Immature natural killer cell (primary cell): ENCODE measurements at places on chromosomes 7 and 10. TPM values are rescaled to one million over a fixed set of nuclear protein-coding genes. Genes with fewer than 3 reads are reported as not detected.
A peak's percentile ranks its signal among the peaks of the same experiment; 100 is the strongest.

DNA sequence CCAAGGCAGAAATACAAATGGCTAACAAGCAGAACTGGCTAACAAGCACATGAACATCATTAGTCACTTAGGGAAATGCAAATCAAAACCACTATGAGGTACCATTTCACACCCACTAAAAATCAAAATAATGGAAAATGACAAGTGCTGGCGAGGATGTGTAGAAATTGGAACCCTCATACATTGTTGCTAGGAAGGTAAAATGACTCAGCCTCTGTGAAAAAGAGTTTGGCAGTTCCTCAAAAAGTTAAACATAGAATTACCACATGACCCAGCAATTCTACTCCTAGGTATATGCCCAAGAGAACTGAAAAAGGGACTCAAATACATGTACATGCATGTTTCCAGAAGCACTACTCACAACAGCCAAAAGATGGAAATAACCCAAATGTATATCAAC lies 52.8 kb upstream of the ANAPC16 start:
- H3K4me3 ChIP-seq, result no peak overlapping the region
- H3K27me3 ChIP-seq, result no peaks in the 10 kb centered on the region
- no peak overlapping the region for H3K27ac ChIP-seq
- DNase-seq, result no peak
- H3K36me3 ChIP-seq, result peaks cover 14% of the 10 kb centered on the region

DNA sequence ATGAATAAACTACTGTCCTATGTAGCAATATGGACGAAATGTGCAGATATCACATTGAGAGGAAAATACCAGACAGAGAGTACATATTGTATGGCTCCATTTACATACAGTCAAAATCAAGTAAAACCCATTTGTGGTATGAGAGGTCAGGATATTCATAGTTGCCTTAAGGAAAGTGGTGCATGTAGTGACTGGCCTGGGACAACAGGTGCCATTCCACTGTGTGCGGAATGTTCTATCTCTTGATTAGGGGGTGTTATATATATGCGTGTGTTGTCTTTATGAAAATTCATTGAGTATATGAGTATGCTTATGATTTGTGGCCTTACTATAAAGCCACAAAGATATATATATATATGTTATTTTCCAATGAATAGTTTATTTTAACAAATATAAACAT lies 964.0 kb downstream of the SORCS3 start:
- no peaks in the 10 kb centered on the region for H3K27me3 ChIP-seq
- no peaks in the 10 kb centered on the region for H3K4me1 ChIP-seq
- H3K4me3 ChIP-seq, result no peak overlapping the region
- no peak for DNase-seq
- H3K27ac ChIP-seq, result no peak overlapping the region

GRCh38 chr7:129136887-129137642 lies 7.4 kb upstream of the TSPAN33 start:
- H3K4me1 ChIP-seq, result peaks cover 26% of the 10 kb centered on the region
- peaks cover 1% of the 10 kb centered on the region for H3K27me3 ChIP-seq
- DNase-seq, result no peak
- H3K4me3 ChIP-seq, result peak overlapping the region; percentile 31
- peak overlapping the region; percentile 83 for H3K27ac ChIP-seq

- H3K4me3 ChIP-seq, result no peak overlapping the region
- no peak for DNase-seq
- no peak overlapping the region for H3K27ac ChIP-seq
Measured at GRCh38 chr10:89003344-89003743, 12.7 kb downstream of the FAS start.

- peaks cover 3% of the 10 kb centered on the region for H3K27me3 ChIP-seq
- peaks cover 71% of the 10 kb centered on the region for H3K4me1 ChIP-seq
- H3K27ac ChIP-seq, result no peak overlapping the region
- no peaks in the 10 kb centered on the region for H3K36me3 ChIP-seq
Measured at GRCh38 chr10:35355971-35356724, 19.8 kb downstream of the CCNY start.

- H3K36me3 ChIP-seq, result no peaks in the 10 kb centered on the region
- no peaks in the 10 kb centered on the region for H3K27me3 ChIP-seq
Measured at GRCh38 chr7:81659697-81660395, 110.0 kb downstream of the HGF start.

- H3K36me3 ChIP-seq, result no peaks in the 10 kb centered on the region
- H3K4me1 ChIP-seq, result no peaks in the 10 kb centered on the region
- H3K4me3 ChIP-seq, result no peak overlapping the region
Measured at GRCh38 chr7:12741951-12742575, 54.6 kb downstream of the ARL4A start.

- H3K27me3 ChIP-seq, result peaks cover 8% of the 10 kb centered on the region
- no peaks in the 10 kb centered on the region for H3K36me3 ChIP-seq
- peaks cover 30% of the 10 kb centered on the region for H3K4me1 ChIP-seq
- H3K4me3 ChIP-seq, result peak overlapping the region; percentile 63
- DNase-seq, result no peak
Measured at GRCh38 chr10:85612833-85613232, 753.8 kb downstream of the GRID1 start.

DNA sequence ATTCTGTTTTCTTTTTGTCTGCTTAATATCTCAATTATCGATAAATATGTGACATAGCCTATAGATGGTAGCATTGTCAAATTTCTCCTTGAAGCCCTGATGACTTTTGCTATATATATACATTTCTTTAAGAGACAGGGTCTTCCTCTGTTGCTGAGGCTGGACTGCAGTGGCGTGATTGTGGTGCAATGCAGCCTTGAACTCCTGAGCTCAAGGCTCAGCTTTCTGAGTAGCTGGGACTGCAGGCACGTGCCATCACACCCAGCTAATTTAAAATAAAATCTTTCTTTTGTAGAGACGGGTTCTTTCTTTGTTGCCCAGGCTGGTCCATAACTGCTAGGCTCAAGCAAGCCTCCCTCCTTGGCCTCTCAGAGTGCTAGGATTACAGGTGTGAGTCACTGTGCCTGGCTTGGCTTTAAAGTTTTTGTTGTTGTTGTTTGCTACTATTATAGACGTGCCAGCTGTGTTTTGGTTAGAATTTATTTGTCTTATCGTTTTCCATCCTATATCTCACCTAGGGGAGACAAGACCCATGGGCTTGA lies 7.0 kb downstream of the UMAD1 start:
- H3K27ac ChIP-seq, result no peak overlapping the region
- no peaks in the 10 kb centered on the region for H3K36me3 ChIP-seq
- no peaks in the 10 kb centered on the region for H3K27me3 ChIP-seq
- no peak for DNase-seq
- H3K4me1 ChIP-seq, result peaks cover 42% of the 10 kb centered on the region

DNA sequence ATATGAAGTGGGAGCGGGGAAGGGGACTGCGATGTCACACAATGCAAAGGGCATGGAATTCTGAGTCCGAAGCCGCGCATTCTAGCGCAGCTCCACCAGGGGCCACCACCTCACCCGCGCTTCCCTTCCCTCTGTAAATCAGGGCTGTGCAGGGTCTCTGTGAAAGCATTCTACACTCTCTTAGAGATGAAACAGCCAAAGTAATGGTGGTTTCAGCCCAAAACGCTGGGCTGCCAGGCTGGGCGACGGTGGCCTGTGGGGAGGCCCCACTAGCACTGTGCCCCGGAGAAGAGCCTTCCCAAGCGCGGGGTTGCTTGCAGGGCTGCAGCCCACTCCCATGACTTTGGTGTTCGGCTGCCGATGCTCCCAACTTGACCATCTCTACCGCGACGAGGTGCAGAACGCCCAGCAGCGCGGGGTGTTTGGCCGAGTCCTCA lies 11.4 kb downstream of the ATG9B start:
- H3K27me3 ChIP-seq, result peaks cover 36% of the 10 kb centered on the region
- peak overlapping the region; percentile 93 for H3K27ac ChIP-seq
- H3K36me3 ChIP-seq, result no peaks in the 10 kb centered on the region
- H3K4me1 ChIP-seq, result peaks cover 71% of the 10 kb centered on the region
- peak; percentile 39 for DNase-seq

GRCh38 chr10:122560279-122560804 lies at the start of gene DMBT1:
DMBT1 (plus strand) TSS chr10:122560754; CDS start chr10:122560771, 17 bp downstream.
- H3K4me3 ChIP-seq, result no peak within 1 kb of the TSS
- DNase-seq, result no peak

DNA sequence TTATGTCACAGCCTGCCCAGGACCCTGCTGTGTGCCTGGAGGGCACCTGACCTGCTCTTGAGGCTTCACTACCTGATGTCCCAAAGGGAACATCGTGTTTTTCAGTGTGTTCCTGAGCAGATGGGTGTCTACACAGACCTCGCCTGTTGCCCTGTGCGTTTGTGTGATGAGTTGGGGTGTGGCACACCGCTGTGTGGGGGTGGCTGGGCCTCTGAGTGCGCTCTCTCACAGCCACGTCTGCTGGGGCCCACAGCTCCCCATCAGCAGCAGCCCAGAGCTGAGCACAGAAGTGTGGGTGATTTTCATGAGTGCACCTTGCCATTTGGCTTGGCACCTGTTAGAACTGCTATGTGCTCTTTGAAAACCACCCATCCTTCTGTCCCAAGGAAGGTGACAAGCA lies 121.5 kb downstream of the NKX6-2 start:
- H3K27ac ChIP-seq, result no peak overlapping the region
- H3K36me3 ChIP-seq, result no peaks in the 10 kb centered on the region
- no peak overlapping the region for H3K4me3 ChIP-seq
- no peak for DNase-seq
- H3K4me1 ChIP-seq, result no peaks in the 10 kb centered on the region

DNA sequence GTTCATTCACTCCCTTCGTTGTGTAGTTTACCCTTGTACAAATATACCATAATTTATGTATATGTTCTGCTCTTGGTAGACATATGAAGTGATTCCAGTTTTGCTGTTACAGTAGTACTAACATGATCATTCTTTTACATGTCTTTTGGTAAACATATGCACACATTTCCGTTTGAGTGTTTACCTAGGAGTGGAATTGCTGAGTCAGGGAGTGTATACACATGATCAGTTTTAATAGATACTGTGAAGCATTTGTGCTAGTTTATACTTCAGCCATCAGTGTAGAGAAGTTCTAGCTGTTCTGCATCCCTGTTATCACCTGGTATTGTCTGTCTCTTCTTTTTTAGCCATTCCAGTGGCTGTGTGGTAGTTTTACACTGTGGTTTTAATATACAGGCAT lies 34.5 kb upstream of the CYP26C1 start:
- H3K4me1 ChIP-seq, result no peaks in the 10 kb centered on the region
- no peak overlapping the region for H3K4me3 ChIP-seq
- no peak overlapping the region for H3K27ac ChIP-seq
- H3K27me3 ChIP-seq, result no peaks in the 10 kb centered on the region

- H3K27me3 ChIP-seq, result peaks cover 2% of the 10 kb centered on the region
- H3K4me3 ChIP-seq, result no peak overlapping the region
- no peak overlapping the region for H3K27ac ChIP-seq
- H3K4me1 ChIP-seq, result peaks cover 35% of the 10 kb centered on the region
- no peak for DNase-seq
Measured at GRCh38 chr10:76553263-76554032, 1084.2 kb downstream of the KCNMA1 start.

- peaks cover 4% of the 10 kb centered on the region for H3K27me3 ChIP-seq
- no peak overlapping the region for H3K27ac ChIP-seq
- DNase-seq, result no peak
- H3K36me3 ChIP-seq, result peaks cover 4% of the 10 kb centered on the region
Measured at GRCh38 chr10:92753865-92754264, 64.1 kb downstream of the HHEX start.

DNA sequence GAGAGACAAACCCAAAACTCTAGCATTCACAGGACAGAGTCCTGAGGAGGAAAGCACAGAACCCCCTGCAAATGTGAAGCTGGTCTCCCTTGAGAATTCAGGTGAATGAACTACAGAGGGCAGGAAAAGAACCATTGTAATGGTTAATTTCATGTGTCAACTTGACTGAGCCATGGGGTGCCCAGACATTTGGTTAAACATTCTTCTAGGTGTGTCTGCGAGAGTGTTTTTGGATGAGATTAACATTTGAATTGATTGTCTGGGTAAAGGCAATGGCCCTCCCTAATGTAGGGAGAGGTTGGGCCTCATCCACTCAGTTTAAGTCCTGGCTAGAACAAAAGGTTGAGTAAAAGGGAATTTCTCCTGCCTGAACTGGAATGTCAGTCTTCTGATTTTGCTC lies 15.7 kb upstream of the CDK1 start:
- H3K27me3 ChIP-seq, result peaks cover 2% of the 10 kb centered on the region
- H3K27ac ChIP-seq, result no peak overlapping the region
- DNase-seq, result no peak
- no peak overlapping the region for H3K4me3 ChIP-seq
- H3K4me1 ChIP-seq, result no peaks in the 10 kb centered on the region

DNA sequence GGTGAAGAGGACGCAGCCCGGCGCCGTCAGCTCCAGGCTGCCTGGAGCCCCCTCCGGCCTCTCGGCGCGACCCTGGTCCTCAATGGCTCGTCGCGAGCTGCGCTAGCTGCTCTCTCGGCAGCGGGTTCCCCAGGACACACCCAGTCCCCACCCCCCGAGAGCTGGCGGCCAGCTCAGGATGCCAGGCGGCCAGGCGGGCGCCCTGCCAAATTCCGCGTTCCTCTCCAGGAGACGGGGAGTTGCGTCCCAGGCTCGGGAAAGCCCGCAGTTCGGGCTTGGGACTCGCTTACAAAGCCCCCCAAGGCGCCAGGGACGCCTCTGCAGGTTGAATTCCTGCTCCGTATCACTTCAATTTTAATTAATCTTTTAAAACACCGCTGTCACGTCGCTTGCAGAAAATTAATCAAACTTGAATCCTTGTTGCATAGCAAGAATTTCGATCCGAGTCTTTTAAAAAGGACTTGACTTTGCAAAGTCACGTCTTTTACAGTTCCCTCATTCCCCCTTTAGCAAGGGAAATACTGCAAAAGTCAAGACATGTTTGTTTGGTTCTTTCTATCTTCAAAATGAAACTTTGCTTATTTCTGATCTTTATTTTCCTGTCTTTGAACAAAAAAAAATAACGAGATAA lies 28.2 kb downstream of the SKIDA1 start:
- H3K27ac ChIP-seq, result no peak overlapping the region
- no peaks in the 10 kb centered on the region for H3K36me3 ChIP-seq
- H3K4me1 ChIP-seq, result peaks cover 15% of the 10 kb centered on the region
- H3K27me3 ChIP-seq, result peaks cover 35% of the 10 kb centered on the region
- peak overlapping the region; percentile 77 for H3K4me3 ChIP-seq

- no peak overlapping the region for H3K4me3 ChIP-seq
- H3K27me3 ChIP-seq, result peaks cover 2% of the 10 kb centered on the region
- no peaks in the 10 kb centered on the region for H3K36me3 ChIP-seq
- H3K27ac ChIP-seq, result no peak overlapping the region
Measured at GRCh38 chr7:105149827-105150226, 135.8 kb downstream of the KMT2E start.

The DRGX gene
- polyA plus RNA-seq, result not detected

The POU6F2 gene
- polyA plus RNA-seq, result not detected

The KLF14 gene
- not detected for polyA plus RNA-seq

The HYAL4 gene
- polyA plus RNA-seq, result not detected

The PNLIPRP3 gene
- polyA plus RNA-seq, result not detected

The LIPN gene
- polyA plus RNA-seq, result not detected

The FAS gene
- 9.7 TPM for polyA plus RNA-seq

The LRGUK gene
- polyA plus RNA-seq, result not detected

The OR13A1 gene
- not detected for polyA plus RNA-seq

The COL28A1 gene
- not detected for polyA plus RNA-seq

The ZNF804B gene
- not detected for polyA plus RNA-seq
